ENCODE measurements at places on chromosomes 13 and 19.

- DNase-seq = no peak
These were observed 70.8 kb upstream of the FGF14 start for GRCh38 chr13:102472650-102473049.

GRCh38 chr13:99725644-99726043 lies 224.4 kb downstream of the TM9SF2 start:
- DNase-seq = no peak

DNA sequence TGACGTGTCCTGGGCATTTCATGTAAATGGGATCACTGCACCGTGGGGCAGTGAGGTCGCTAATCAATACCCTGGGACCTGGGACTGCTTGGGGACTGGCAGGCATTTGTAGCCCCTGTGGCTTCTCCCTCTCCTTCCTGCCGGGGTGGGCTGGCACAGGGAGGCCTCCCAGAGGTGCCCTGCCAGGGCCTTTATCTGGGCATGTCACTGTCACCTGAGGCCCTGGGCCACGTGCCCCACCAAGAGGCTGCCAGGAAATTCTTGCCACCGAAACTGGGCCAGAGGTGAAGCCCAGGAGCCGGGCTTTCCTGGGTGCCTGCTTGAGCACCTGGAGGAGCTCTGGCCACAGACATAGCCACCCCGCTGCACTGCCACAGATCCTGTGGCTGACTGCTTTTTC lies 1.8 kb upstream of the NMRK2 start:
- no peak for DNase-seq

DNA sequence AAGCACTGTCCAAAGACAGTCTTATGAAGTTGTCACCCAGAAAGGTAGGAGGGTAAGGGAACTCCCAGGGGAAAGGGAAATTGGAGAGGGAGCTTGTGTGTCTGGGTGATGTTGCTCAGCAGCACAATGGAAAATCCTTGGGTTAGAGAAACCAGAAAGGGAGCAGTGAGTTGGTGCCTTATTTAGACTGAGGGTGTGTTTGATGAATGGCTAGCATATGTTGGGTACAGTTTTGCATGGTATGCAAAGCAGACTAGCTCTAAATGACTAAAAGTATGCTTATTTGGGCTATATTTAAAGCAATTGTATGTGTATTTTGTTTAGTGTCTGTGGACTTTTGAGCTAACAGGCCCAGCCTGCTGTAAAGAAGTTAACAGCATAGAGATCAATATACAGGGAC lies 2884.6 kb upstream of the PCDH20 start:
- DNase-seq = no peak

GRCh38 chr19:31533114-31533513 lies 183.9 kb upstream of the TSHZ3 start:
- DNase-seq = no peak

GRCh38 chr19:1087813-1088415 lies 7.3 kb downstream of the POLR2E start:
- no peak for DNase-seq

GRCh38 chr19:49801966-49802661 lies 11.0 kb downstream of the FUZ start:
- peak; percentile 92 for DNase-seq

- DNase-seq = no peak
These were observed 900.7 kb downstream of the UQCRFS1 start for GRCh38 chr19:28312269-28312668.

DNA sequence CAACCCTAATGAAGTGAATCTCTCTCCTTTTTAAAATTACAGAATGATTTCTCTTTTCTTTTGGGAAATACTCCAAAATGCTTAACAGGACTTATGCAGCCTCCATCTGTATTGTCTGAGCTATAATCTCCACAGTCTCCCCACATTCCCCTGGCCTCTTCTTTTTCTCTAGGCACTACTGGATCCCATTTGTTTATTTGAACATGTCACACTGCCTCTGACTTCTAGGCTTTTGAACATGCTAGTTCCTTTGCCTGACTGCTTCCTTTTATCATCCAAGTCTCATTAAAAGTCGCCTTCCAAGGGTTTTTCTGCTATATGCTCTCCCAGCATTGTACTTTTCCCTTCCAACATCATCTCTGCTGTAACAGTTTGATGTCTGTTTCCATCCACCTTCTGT lies 548.7 kb downstream of the PCDH9 start:
- no peak for DNase-seq

GRCh38 chr13:64332048-64332447 lies 2898.1 kb downstream of the PCDH9 start:
- no peak for DNase-seq

- no peak for DNase-seq
These were observed 19.2 kb downstream of the SIPA1L3 start for GRCh38 chr19:37926255-37926654.

- DNase-seq = no peak
These were observed 56.4 kb downstream of the IER2 start for GRCh38 chr19:13206587-13206986.

GRCh38 chr19:7417671-7418324 lies 69.1 kb downstream of the ARHGEF18 start:
- peak; percentile 36 for DNase-seq

GRCh38 chr19:57664269-57665127 lies 4.2 kb upstream of the ZSCAN4 start:
- DNase-seq = peak; percentile 52

- no peak for DNase-seq
These were observed 190.2 kb upstream of the TSHZ3 start for GRCh38 chr19:31539386-31539785.

DNA sequence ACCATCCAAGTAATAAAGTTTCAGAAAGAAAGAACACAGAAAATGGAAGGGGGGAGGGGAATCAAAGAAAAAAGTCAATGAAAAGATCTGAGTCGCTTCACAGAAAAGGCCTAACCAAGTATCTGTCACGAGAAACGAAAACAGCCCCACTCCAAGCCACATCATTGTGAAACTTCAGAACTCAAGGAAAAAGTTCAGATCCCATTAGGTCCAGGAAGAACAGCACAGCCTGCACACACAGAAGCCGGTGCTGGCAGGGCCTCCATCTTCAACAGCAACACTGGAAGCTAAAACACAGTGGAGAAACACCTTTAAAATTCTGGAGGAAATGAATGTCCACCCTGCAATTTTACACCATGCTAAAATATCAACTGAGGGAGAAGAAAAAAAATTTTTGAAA lies 8.0 kb downstream of the STK24 start:
- no peak for DNase-seq

DNA sequence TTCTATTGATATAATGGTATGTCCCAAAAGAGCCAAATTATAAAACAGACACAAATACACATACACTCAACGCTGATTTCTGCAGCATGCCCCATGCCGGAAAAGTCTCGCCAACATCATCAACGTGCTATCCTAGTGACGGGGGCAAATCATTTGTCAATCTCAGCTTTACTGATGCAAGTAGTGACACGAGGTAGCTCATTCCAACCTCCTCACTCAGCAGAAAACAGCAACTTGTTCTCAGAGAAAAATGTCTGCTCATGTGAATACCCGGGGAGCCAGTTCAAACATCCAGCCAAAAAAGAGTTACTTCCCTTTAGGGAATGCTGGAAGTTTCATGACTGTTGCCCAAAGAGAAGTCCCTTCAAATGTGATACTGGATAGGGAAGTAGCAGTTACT lies 46.3 kb downstream of the SOX21 start:
- no peak for DNase-seq

- DNase-seq = peak; percentile 42
These were observed 68.6 kb downstream of the RASA3 start for GRCh38 chr13:114063545-114064449.

- no peak for DNase-seq
These were observed 629.7 kb downstream of the LIG4 start for GRCh38 chr13:107585469-107586180.

DNA sequence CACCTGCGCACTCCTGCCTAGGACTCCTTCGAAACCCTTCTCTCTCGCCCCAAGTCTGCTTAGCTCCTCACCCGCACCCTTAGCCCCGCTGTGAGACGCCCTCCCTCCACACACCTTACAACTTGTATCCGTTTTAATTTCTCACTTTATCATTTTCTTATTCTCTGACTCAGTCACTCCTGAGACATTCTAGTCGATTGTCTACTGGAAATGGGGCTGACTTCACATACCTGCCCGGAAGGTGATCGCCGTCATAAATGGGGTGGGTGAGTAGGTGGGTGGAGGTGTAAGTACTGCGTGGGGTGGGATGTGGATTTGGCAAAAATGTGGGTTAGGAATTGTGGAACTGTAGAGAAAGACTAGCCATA lies 714 bp downstream of the NDFIP2 start:
- no peak for DNase-seq

GRCh38 chr13:64069892-64070291 lies 2654.2 kb upstream of the PCDH20 start:
- no peak for DNase-seq
